ENCODE measurements at places on chromosomes 1 and 21.

DNA sequence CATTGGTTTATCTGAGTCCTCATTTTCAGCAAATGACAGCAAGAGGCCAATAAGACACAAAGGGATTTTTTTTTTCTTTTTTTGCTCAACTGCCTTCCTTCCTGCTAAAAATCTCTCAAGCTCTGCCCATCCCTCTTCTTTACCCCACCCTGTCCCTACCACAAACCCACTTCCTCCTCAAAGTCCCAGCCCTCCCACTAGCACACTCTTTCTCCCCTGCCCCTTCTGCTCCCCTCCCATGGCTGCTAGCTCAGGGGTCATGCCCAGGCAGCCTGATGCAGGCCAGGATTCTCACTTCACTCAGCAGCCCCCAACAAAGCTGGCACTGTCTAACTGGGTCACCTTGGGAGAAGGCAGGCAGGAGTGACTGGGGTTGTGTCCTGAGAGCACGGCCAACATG, 28.8 kb upstream of the PPP2R5A start:
- DNase-seq = no peak

GRCh38 chr21:41289431-41289830, 27.2 kb upstream of the FAM3B start:
- no peak for DNase-seq

- peak; percentile 36 for DNase-seq
These were observed 14.2 kb upstream of the SLC44A3 start for GRCh38 chr1:94805912-94806311.

GRCh38 chr1:208808301-208808700, 564.1 kb upstream of the PLXNA2 start:
- DNase-seq = no peak

DNA sequence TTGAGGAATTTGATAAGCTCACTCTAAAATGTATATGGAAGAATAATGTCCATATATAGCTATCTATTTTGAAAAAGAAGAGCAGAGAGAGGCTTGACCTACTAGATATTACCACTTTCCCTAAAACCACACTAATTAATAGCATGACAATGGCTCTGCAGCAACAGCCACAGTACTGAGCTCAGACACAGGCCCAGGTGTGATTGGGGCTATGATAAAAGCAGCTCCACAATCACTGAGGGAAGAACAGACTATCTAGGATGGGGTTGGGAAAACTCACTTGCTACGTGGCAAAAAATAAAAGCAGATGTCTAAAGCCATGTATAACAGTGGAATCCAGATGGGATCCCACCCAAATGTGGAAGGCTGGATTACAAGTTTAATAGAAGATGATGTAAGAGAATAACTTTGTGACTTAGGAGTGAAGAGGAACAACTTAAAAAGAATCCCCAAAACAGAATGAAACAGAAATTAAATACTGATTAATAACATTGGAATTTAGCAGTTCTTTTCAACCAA, 80.8 kb upstream of the RAB4A start:
- no peak for DNase-seq

GRCh38 chr1:34779526-34779925, 1.5 kb upstream of the GJB3 start:
- DNase-seq = no peak

- no peak for DNase-seq
These were observed 116.5 kb upstream of the SLC45A1 start for GRCh38 chr1:8201331-8201861.

DNA sequence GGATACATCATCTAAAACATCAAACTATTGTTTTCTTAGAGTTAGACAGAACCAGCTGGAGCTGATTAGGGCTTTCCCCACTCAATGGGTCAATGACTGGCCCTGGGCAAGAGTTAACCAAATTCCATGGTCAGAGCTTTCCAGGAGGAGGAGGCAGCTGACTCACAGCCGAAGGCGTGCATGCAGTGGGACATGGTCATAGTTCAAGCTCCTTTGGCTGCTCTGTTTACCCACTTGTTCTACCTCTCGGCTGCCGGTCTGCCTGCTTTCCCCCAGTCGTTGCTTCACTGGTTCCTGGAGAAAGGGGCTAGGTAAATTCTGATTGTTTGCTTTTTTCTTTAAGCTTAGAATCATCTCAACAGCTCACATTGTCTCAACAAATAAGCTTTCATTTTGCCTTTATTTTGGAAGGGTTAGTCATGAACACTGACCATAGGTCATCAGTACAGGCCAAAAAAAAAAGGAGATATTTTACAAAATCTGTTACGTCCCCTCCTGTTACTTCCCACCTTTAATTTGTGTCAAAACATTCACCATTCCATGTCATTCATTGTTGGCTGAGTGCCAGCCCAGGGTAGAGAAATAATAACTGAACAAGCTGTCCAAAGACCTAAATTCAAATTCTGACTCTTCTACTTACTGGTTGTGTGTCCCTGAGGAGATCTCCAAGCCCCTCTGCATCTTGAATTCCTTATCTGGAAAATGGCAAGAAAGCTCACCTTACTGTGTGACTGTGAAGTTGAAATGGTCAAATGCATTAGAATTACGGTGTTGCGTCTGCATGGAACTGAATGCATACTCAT, 12.0 kb downstream of the MAB21L3 start:
- no peak for DNase-seq

DNA sequence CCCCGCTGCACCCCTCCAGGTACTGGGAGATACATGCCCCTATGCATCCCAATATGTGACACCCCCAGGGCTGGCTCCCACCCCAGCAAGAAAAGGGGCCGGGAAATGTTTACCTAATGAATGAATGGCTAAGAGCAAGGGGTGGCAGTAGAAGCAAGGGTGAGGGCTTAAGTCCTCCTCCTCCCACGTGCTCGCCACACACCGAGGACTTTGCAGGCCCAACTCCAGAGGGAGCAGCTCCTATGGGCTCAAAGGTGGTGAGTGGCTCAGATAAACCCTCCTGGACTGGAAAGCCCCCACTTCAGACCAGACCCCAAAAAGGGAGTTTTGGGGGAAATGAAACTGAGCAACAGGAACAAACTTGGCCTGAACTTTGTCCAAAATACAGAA, 11.4 kb downstream of the SLC45A3 start:
- DNase-seq = no peak

DNA sequence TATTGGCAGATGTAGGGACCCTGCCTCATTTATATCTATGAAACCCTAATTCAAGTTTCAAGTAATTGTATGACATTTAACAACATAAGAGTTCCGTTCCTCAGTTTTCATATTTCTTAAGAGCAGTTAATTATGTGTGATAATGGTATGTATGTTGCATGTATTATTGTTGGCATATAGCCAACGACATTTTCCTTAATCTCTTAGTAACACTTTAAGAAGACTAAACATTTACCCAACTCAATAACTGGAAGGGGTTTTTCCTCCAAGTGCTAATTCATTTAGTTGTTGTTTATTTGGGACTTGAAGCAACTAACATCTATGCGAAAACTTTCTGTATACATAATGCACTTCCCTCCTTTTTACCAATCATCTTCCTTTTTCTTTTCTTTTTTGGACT, 1.5 kb upstream of the RALGPS2 start:
- DNase-seq = no peak

- peak; percentile 35 for DNase-seq
These were observed 80.2 kb upstream of the GREM2 start for GRCh38 chr1:240691909-240692705.

Data from T-helper 1 cell (primary cell).